ENCODE measurements at places on chromosomes 13 and 19. TPM values are rescaled to one million over a fixed set of nuclear protein-coding genes. Genes with fewer than 3 reads are reported as not detected.
A peak's percentile ranks its signal among the peaks of the same experiment; 100 is the strongest.

DNA sequence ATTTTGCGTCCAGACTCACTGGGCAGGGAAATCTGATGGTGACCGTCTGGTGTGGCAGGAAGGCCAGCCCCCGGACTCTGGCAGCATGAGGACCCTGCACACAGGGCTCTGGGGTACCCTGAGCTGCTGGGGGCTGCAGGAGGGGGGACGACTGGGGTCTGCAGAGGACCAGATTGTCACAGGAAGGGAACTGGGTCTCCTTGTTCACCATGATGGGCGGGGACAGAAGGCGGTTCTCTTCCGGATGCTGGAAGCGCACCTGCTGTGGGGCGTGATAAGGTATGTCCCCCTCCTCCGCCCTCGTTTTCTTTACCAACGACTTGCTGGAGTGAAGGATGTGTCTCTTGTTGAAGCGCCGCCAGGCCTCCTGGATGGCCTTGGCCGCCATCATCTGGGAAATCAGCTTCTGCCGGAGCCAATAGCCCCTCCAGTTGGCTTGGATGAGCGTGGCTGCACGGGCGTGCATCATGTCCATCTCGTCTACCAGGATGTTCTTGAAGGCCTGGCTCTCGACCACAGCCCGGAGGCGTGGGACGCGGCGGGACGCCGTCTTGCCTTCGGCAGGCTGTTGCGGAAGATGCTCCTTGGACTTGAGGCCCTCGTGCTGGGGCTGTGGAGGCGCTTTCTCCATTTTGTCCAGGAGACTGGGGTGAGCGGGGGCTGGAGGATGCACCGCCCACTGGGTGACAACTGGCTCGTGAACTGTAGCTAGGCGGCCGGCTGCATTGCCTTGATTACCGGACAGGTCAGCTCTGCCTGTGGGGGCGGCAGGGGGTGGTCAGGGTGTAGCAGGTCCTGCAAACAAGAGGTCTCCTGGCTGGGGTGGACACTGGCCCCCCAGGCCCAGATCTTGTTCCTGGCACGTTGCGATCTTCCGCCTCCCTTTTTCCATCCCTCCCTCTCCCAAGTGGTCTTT, 7.2 kb downstream of the IQCN start:
- H3K27ac ChIP-seq: no peak overlapping the region
- no peak for DNase-seq

DNA sequence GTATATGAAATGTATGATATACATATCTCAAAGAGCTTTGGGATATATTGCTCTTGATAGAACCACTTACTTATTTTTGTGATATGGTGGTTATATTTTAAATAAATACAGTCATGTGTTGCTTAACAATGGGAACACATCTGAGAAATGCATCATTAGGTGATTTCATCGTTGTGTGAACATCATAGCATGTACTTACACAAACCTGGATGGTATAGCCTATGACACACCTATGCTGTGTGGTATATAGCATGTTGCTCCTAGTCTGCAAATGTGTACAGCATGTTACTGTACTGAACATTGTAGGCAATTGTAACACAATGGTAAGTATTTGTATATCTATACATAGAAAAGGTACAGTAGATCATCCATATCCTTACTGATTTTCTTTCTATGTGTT, 7.7 kb downstream of the RB1 start:
- H3K4me3 ChIP-seq: no peak overlapping the region
- peaks cover 9% of the 10 kb centered on the region for H3K36me3 ChIP-seq
- DNase-seq: no peak
- H3K27ac ChIP-seq: no peak overlapping the region

GRCh38 chr13:98564204-98564603, 12.7 kb downstream of the STK24 start:
- peak; percentile 52 for DNase-seq
- peak overlapping the region; percentile 58 for H3K27ac ChIP-seq
- H3K36me3 ChIP-seq: no peaks in the 10 kb centered on the region
- H3K4me3 ChIP-seq: peak overlapping the region; percentile 53
- no peaks in the 10 kb centered on the region for H3K27me3 ChIP-seq

Gene CYP4F8
- not detected for total RNA-seq

Gene APOC4
- not detected for total RNA-seq

DNA sequence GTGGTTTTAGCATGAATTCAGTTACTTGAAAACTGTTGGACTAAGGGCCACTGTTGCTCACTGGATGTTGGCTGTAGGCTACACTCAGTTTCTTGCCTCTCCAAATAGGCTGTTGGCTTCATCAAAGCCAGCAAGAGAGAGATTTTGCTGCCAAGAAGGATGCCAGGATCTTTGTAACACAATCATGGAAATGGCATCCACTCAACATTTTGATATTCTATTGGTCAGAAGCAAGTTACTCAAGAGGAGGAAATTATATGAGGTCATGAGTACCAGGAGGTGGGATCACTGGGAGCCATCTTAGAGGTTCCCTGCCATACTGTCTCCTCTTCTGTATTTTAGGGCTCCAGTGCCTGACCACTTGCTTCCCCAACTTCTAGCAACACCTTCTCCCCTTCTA, 30.6 kb downstream of the SYDE1 start:
- H3K4me1 ChIP-seq: no peaks in the 10 kb centered on the region
- no peak for DNase-seq
- no peaks in the 10 kb centered on the region for H3K27me3 ChIP-seq
- no peaks in the 10 kb centered on the region for H3K36me3 ChIP-seq
- H3K27ac ChIP-seq: no peak overlapping the region

Gene SLITRK1
- total RNA-seq: not detected

DNA sequence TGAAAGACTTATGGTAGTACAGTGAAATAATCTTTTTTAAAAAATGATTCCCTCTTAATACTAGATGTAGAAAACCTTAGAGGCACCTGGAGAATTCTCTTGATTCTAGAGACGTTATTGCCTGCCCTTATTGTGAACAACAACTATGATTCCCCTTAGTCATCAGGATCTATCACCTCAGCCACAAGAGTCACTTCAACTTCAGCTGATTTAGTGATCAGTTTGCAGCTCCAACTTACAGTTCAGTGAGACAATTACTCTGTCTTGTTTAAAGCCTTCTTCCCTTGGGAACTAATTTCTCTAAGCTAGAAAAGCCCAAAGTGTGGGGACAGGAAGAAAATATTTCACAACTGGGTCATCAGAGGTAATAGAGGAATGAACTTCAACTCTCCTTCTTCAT, 254.3 kb upstream of the SLITRK1 start:
- H3K36me3 ChIP-seq: no peaks in the 10 kb centered on the region
- no peak for DNase-seq
- peak overlapping the region; percentile 65 for H3K27ac ChIP-seq
- peaks cover 4% of the 10 kb centered on the region for H3K4me1 ChIP-seq

DNA sequence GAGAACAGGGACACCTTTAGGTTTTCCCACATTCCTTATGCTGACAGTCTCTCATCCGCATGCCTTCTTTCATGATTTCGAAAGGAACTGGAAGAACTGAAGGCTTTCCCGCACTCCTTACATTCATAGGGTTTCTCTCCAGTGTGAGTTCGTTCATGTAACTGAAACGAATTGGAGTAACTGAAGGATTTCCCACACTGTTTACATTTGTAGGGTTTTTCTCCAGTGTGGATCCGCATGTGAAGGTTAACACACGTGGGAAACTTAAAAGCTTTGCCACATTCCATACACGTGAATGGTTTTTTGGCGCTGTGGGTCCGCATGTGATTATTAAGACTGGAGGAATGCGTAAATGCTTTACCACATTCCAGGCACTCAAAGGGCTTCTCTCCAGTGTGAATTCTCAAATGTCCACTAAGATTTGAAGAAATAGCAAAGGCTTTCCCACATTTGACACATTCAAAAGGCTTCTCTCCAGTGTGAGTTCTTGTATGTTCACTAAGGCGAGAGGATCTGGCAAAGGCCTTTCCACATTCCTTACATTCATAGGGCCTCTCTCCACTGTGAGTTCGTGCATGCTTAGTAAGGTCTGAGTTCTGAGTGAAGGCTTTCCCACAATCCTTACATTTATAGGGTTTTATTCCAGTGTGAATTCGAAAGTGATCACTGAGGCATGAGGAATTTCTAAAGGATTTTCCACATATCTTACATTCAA, 22.0 kb downstream of the ZNF266 start:
- H3K4me1 ChIP-seq: no peaks in the 10 kb centered on the region
- H3K27me3 ChIP-seq: no peaks in the 10 kb centered on the region
- no peak overlapping the region for H3K27ac ChIP-seq

GRCh38 chr13:32008518-32009175, 22.9 kb upstream of the FRY start:
- H3K36me3 ChIP-seq: no peaks in the 10 kb centered on the region
- H3K4me3 ChIP-seq: no peak overlapping the region
- no peak for DNase-seq

Gene TMEM255B
- 1.0 TPM for total RNA-seq

GRCh38 chr19:33240181-33240771, 14.6 kb upstream of the SLC7A10 start:
- H3K27me3 ChIP-seq: no peaks in the 10 kb centered on the region
- no peaks in the 10 kb centered on the region for H3K36me3 ChIP-seq
- no peak overlapping the region for H3K27ac ChIP-seq
- H3K4me3 ChIP-seq: no peak overlapping the region
- H3K4me1 ChIP-seq: peaks cover 35% of the 10 kb centered on the region

- no peaks in the 10 kb centered on the region for H3K4me1 ChIP-seq
- no peak for DNase-seq
- H3K27ac ChIP-seq: no peak overlapping the region
- H3K4me3 ChIP-seq: no peak overlapping the region
- H3K27me3 ChIP-seq: no peaks in the 10 kb centered on the region
These were observed 107.4 kb downstream of the KLF5 start for GRCh38 chr13:73166204-73166603.

- H3K27ac ChIP-seq: no peak overlapping the region
- DNase-seq: no peak
- H3K4me3 ChIP-seq: no peak overlapping the region
- no peaks in the 10 kb centered on the region for H3K4me1 ChIP-seq
- no peaks in the 10 kb centered on the region for H3K36me3 ChIP-seq
These were observed 59.4 kb upstream of the ZNF536 start for GRCh38 chr19:30312582-30313352.
